Suppressor macrophage (primary cell): ENCODE measurements at places on chromosomes 13 and 19.

DNA sequence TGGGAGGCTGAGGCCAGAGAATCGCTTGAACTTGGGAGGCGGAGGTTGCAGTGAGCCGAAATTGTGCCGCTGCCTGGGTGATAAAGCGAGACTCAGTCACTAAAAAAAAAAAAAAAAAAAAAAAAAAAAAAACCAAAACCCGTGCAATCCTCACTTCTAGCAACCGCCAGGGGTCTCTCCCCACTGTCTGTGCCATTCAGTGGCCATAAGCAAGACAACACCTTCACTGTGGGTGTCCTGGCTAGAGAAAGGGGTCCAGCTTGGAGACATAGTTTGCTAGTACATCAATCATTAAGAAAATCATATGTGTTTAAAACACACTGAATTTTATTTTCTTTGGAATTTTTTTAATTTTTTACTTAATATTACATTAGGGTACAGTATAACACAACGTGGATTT lies 68.2 kb downstream of the RASL11A start:
- no peak for DNase-seq

GRCh38 chr13:95382411-95382810 lies 81.2 kb upstream of the ABCC4 start:
- no peak for DNase-seq

DNA sequence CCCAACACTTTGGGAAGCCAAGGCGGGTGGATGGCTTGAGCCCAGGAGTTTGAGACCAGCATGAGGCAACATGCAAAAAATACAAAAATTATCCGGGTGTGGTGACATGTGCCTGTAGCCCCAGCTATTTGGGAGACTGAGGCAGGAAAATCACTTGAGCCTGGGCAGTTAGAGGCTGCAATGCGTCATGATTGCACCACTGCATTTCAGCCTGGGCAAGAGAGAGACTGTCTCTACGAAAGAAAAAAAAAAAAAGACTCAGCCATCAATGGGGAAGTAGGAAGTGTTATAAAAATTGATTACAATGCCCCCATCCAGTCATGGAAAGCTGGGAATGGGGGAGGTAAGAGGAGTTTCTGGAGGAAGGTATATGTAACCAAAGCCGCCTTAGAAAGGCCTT lies 5.4 kb downstream of the TYK2 start:
- peak; percentile 50 for DNase-seq

DNA sequence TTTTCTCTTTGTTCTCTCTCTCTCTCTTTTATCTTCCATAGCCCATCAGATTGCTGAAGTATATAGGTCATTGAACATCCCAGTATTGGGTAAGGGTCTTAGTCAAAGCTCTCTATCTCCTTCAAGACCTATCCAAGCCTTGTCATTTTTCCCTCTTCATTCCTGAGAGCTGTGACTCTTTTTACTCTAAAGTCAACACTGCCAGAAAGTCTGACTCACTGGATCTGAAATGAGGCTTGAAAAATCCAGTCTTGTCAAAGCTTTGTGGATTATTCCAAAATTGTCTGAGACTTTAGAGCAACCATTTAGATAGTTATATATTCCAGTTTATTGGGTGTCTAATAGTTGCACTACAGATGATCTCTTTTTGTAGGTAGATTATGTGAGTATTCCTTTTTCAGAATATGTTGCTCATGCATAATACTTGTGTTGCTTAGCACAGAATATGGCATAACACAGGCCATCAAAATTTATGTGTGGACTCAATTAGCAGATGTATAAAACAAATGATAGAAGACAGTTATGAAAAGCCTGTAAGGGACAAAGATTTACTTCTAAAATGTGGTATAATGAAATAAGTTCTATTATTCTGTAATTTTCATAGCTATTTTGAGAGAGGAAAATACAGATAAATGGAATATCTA lies 389.3 kb upstream of the PCDH9 start:
- no peak for DNase-seq

DNA sequence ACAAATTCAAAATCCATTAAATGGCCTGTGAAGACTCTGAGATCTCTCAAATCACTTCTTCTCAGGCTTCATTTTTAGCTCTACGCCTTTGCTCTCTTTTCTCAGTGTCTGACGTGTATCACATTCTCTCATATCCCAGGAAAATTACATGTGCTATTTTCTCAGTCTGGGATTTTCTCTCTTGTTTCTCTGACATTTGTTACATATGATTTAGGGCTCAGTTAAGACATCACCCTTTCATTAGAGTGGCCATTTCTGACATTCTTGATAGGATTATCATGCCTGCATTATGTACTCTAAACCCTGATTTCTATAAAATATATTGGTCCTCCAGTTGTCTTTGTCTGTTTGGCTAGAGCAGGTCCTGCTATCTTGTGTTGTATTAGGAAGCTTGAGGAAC lies 136.6 kb downstream of the GPC5 start:
- DNase-seq: no peak

DNA sequence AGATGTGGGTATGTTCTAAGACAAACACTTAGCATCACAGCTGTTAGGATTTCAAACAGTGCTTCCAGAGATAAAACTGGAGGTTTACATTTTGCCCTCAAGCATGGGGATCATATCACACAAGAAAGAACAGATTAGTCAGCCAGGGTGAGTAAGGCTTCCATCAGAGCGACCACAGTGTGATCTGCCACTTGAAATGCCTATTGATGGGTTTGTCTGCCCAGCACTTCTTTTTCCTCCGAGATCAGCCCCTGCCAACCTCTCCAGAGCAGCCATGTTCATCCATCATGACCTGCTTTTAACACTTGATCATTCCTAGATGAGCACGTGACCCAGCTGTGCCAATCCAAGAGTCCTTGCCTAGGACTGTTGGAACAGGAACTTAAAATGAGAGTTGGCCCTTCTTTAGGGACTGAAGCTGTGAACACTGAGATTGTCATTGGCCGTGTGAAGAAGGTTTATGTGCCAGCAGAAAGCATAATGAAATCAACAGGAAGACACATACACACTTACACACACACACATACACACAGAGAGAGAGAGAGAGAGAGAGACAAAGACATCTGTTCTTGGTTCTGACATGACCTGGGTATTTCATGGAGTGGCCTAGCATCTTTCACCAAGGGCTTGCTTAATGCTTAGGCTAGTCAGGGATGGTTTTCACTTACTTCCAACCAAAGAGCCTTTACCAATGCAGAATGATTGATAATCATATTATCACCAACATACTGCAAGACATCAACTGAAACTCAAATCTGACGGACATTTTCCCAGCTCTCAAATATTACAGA lies 5.2 kb upstream of the CEBPG start:
- DNase-seq: peak; percentile 17

GRCh38 chr19:48742096-48742495 lies 1.7 kb upstream of the RASIP1 start:
- DNase-seq: peak; percentile 41
